Osteoblast (primary cell): ENCODE measurements at places on chromosomes 3 and 15. TPM values are rescaled to one million over a fixed set of nuclear protein-coding genes. Genes with fewer than 3 reads are reported as not detected.
A peak's percentile ranks its signal among the peaks of the same experiment; 100 is the strongest.

DNA sequence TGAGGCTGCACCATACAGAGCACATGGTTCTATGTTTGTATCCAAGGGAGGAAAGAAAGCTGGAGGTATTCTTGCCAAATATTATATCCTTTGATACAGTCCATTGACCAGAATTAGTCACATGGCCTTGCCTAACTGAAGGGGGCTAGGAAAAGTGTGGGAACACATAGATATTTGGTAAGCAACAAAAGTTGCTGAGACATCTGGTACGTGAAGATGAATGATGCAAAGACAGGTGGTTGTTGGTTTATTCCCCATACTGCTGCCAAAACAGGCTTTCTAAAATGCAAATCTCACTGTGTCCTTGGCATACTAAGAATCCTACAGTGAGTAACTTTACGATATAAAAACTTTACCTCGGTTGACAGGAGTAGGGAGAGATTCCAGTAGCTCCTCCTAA lies 162.2 kb downstream of the VGLL3 start:
- peak; percentile 19 for DNase-seq

GRCh38 chr15:78675617-78676360 lies 34.8 kb upstream of the CHRNB4 start:
- DNase-seq = no peak

Gene TMEM40
- total RNA-seq = not detected in 2 replicates

DNA sequence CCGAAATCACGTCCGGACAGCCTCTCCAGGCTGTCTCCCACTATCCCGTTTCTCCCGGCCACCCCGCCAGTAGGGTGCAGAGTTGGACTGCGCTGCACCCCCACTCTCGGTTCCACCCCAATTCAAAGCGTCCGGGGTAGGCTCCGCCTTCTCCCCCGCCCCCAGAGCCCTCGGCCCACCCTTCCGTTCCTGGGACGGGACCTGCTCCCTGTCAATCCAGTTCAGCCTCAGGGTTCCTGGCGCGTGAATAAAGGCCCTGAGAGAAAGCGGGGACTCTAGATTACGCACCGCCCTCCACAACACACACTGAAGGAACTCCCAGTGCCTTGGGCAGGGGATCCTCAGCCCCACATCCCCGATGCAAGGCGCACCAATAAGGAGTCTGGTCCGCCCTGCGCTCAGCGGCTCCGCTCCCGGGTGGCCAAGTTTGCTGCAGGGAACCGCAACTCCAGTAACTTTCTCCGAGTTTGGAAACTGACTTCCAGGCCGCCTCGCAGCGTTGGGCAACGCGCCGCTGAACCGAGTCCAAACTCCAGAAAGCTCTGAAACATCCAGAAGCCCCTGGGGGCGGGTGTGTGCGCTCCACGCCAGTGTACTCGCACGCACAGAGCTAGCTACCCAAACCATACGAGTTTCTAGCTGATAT lies 1.9 kb downstream of the ADAMTS9 start:
- DNase-seq = peak; percentile 95

Gene PAQR9
- total RNA-seq = not detected in 2 replicates

Gene CXCR6
- total RNA-seq = not detected in 2 replicates

GRCh38 chr3:150761831-150762661 lies 923 bp downstream of the SIAH2 start:
- peak; percentile 93 for DNase-seq

GRCh38 chr15:25690673-25691543 lies 172.2 kb downstream of the ATP10A start:
- peak; percentile 88 for DNase-seq

DNA sequence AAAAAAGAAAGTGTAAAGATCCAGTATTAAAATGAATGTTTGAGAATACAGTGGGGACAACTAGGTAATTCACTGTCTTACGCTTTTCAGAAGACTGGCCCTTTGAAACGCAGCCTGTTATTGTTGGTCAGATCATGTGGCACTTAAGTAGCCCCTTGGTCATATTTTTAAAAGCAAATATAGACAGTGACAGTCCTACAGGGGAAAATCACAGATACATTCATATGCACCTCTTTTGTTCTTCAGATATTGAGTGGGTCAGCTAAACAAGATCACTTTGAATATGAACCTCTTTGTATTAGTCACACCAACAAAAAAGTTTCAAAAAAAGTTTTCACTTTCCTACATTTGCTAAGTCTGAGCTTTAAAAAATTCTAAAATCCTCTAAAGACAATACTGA lies 36.0 kb downstream of the TIGIT start:
- no peak for DNase-seq

DNA sequence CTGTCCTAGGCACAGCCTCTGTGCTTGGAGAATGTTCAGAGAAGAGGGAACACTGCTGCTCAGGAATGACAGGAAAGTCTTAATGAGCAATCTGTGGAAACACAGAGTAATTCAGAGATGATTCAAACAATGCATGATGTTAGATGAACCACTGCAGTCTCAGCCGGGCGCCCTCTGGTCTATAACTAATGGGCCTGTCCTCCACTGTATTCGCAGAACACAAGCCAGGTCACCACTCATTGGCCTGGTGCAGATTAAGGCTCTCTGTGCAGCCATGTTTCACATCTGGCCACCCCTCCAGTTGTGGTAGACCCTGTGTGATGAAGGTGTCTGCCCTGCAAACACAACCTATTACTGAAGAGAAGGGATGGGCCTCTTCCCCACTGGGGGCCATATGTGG lies 281.7 kb upstream of the ROPN1 start:
- no peak for DNase-seq

GRCh38 chr15:68730471-68730919 lies 90.2 kb downstream of the ANP32A start:
- peak; percentile 72 for DNase-seq

DNA sequence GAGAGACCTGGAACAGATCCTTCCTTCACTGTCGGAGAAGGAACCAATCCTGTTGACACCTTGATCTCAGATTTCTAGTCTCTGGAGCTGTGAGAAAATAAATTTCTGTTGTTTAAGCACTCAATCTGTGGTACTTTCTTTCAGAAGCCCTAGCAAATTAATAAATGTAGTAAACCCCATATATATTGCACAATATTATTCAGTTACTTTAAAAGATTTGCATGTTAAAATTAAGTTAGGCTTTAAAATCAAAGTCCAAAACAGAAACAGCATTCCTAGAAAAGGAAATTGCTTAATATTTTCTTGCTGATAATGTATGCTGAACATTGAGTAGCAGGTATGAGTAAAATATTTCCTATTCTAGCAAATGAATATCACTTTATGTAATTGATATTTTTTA lies 113.2 kb downstream of the LEKR1 start:
- no peak for DNase-seq

Gene NOX5
- total RNA-seq = 0.29 and 0.36 TPM in 2 replicates

Gene SUSD5
- total RNA-seq = 10.9 and 11.2 TPM in 2 replicates

GRCh38 chr3:134029256-134029733 lies 430 bp downstream of the SLCO2A1 start:
- DNase-seq = peak; percentile 85

GRCh38 chr3:177126015-177126773 lies 71.1 kb downstream of the TBL1XR1 start:
- no peak for DNase-seq

GRCh38 chr3:27360113-27361078 lies 8.8 kb downstream of the NEK10 start:
- no peak for DNase-seq

- DNase-seq = no peak
Observed at GRCh38 chr15:58511599-58511987, 79.8 kb downstream of the LIPC start.

GRCh38 chr3:77281721-77282120 lies 241.8 kb downstream of the ROBO2 start:
- no peak for DNase-seq

DNA sequence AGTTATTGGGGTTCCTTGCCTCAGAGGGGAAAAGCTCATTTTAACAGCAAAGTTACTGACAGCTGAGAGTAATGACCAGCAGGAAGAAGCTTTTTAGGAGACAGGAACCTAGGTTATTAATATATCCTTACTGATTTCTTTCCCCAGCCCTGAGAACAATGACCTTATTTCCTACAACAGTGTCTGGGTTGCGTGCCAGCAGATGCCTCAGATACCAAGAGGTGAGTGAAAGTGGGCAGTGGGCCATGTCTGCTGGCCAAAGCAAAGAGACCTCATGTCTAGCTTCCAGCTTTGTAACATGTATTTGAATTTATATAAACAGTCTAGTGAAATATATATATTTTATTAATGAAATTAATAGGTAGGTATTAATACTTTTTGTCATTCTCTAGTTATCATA lies 5.0 kb downstream of the CCNDBP1 start:
- DNase-seq = no peak

- no peak for DNase-seq
Observed at GRCh38 chr3:14852717-14853116, 34.0 kb downstream of the FGD5 start.

- no peak for DNase-seq
Observed at GRCh38 chr3:119238363-119238762, 2.3 kb downstream of the B4GALT4 start.

GRCh38 chr3:174125267-174125824 lies 727.8 kb downstream of the NLGN1 start:
- DNase-seq = peak; percentile 43

Gene UBA7
- total RNA-seq = 76.7 and 81.3 TPM in 2 replicates

DNA sequence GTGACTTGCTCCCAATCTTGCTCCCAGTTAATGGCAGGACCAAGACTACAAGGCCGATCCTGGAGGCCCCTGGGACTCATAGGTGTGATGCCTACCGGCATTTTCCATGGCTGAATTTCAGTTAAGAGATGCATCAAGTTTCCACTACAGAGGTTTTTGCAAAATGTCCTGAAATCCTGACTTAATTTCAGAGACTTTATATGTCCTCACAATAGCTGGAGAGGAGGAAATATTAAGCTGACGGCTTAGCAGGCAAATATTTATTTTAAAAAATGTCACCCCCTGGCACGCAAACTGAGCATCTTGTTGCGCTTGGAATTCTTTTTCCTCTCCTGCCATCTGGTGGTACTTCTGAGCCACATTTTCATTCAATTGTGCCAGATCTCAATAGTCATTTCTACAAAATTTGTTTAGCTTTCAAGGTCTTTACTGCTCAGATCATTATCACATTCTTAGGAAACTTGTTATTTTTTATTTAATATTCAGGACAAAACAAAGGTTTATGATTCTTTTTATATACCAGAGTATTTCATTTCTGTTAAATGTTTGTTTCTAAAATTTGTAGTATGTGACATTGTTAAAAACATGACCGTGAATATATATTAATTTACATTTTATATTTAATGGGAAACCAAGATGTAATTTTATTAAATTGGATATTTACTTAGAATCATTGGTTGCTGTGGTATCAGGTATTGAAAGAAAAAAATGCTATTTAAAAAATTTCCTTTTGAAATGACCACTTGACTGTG lies 189.2 kb upstream of the THRB start:
- no peak for DNase-seq

Gene SUCNR1
- total RNA-seq = under 0.01 TPM in 1 of 2 replicates, not detected in the other

DNA sequence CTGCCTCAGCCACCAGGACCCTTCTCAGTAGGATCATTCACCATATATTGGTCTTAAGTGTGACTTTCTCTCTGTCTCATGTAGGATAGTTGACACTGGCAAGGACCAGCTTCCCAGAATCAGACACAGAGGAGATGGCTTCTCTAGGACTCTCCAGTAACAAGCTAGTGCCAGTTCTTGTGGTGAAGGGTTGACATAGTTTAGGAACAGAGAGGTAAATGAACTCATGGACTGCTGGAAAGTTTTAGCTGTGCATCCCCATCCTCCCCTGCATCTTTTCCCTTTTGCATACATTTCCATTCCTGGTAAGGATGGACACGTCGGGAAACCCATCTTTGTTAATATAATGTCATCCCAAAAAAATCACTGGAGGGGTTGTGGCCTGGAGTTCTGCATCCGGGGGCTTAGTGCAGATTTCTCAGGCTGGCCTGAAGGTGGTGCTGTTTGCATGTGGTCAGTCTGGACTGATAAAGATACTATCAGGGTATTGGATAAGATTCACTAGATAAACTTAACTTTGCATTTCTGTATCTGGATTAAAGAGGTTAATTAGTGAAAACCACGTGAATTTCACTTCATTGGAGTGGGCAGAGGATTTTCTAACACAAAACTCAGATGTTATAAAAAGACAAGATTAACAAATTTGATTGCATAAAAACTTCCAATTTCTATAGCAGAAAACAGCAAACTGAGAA lies 110.8 kb downstream of the TBC1D2B start:
- DNase-seq = peak; percentile 82

DNA sequence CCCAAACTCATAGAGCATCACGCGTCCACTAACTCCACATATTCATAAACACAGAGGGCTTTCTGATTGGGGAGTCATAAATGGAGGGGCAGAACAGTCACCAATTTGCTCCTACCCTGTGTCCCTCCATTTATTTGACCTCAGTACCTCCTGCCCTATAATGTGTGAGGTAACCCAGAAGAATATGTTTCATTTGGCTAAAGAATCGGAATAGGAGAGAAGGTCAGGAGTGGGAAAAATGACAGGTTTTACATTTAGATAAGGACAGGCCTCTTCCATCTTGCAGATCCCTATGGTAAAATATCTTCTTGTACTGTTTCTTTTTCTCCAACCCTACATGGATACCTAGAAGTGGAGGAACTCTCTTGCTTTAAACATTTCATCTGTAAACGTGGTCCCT lies 578.0 kb downstream of the TUSC7 start:
- no peak for DNase-seq

GRCh38 chr3:138774529-138775253 lies 60.0 kb downstream of the PIK3CB start:
- DNase-seq = peak; percentile 93

- no peak for DNase-seq
Observed at GRCh38 chr15:71201477-71201876, 86.2 kb downstream of the THSD4 start.

GRCh38 chr15:89778861-89779260 lies 2.7 kb downstream of the MESP2 start:
- DNase-seq = peak; percentile 60

Gene TRIM71
- not detected in 2 replicates for total RNA-seq

DNA sequence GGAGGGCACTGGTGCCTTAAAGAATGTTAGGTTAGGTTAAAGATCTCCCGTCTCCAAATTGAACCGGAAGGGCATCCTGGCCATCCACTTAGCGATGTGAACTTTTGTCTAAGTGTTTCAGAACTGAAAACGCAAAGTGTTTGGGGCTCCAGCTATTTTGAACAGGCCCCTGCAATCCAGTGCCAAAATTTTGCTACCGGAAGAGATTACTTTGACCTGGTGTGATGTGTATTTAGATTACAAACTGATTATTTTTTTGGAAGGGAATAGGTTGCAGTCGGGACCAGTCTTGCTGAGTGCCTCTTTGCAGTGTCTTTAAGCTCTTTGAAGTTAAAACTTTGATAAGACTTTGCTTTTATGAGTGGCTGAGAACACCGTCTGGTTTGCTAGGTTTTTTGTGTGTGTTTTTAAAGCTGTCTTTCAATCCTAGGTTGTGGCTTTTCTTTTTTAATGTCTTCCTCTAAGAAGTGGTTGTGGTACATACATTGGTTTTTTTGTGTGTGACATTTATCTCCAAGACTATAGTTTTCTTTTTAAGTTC lies 179.6 kb downstream of the OR4M2 start:
- DNase-seq = peak; percentile 41

Gene LDHAL6B
- not detected in 2 replicates for total RNA-seq
